ENCODE measurements at places on chromosomes 1 and 21.
A peak's percentile ranks its signal among the peaks of the same experiment; 100 is the strongest.

DNA sequence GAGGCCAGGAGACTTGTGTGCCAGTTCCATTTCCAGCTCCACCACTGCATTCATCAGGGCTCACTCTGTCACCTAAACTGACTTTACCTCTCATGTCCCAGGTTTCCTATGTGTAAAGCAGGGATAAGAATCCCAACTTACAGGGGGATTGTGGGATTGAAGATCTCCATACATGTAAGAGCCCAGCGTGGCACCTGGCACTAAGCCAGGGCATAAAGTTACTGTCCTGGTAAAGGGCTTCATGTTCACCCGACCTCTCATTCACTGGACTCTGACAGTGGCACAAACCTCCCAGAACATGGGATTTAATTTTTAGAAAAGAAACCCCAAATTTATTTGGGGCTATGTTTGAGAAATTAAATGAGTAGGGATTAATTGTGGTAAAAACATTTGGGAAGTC lies 8.9 kb upstream of the IGFN1 start:
- no peak for DNase-seq

DNA sequence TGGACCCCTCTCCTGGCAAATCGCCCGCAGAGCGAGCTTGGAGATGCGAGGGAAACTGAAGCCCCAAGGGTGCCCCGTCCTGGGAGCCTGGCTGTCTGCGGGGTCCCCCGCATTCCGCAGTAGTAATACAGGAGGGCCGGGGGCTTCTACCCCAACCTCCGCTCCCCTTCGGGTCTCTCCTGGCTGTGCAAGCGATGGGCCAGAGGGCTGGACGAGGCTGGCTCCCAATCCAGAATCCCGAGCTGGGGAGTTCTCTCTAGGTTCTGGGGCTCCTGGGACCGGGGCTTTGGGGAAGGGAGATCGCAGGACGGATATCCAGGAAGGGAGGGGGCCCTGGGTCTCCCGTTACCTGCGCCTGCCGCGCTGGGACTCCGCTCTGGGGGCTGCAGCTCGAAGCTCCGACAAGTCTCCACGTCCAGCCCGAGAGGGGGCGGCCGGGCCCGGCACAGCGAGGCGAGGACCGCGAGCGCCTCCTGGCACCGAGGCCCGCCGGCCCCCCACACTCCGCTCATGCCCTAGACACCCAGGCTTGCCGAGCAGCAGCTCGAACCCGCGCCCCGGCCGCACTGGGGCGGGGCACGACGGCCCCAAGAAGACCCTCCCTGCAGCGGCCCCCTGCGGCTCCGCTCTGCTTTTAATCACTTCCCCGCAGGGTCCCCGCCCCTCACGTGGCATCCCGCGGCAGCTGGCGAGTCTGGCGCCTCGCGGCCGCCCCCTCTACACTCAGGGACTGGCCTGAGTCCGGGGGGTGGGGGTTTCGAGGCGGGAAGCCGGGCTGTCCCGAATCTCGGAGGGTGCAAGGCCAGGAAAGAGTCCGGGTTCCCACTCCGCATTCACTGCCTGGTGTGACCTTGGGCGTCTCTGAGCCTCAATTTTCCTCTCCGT lies at the start of gene SYT6:
Gene SYT6 (minus strand): TSS at position 609 of the 885 bp plus-strand sequence. CDS start 97 bp downstream, at position 512.
- no peak for DNase-seq

- peak; percentile 26 for DNase-seq
These were observed 55.4 kb downstream of the MATN1 start for GRCh38 chr1:30668024-30668423.

DNA sequence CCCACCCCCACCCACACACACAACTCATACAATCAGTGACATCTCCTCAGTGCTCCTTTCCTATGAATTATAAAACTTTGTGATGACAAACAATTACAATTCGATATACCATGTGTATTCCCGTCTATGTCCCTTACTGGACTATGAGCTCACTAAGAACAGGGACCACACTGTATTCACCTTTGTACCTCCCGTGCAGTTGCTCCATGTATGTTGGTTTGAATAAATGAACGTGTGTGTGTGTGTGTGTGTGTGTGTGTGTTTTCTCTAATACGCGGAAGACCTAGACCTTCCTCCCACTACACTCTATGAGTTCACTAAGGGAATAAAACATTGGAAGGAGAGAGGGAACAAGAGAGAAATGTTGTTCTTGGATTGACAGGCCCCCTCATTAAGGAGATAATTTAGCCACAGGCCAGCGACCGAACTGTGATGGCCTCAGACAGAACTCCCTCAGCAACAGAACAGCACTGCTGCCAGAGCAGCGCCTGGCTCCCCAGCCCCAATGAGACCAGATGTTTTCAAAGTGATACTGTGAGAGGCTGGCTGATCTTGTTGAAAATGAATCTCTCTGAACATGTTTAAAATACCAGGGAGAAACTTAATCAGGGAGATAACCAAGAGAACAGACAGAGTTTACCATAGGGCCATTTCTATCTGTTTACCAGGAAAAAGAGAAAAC lies 21.7 kb downstream of the BCAR3 start:
- DNase-seq: no peak

GRCh38 chr1:186498695-186499389 lies 37.9 kb upstream of the PDC start:
- peak; percentile 59 for DNase-seq

DNA sequence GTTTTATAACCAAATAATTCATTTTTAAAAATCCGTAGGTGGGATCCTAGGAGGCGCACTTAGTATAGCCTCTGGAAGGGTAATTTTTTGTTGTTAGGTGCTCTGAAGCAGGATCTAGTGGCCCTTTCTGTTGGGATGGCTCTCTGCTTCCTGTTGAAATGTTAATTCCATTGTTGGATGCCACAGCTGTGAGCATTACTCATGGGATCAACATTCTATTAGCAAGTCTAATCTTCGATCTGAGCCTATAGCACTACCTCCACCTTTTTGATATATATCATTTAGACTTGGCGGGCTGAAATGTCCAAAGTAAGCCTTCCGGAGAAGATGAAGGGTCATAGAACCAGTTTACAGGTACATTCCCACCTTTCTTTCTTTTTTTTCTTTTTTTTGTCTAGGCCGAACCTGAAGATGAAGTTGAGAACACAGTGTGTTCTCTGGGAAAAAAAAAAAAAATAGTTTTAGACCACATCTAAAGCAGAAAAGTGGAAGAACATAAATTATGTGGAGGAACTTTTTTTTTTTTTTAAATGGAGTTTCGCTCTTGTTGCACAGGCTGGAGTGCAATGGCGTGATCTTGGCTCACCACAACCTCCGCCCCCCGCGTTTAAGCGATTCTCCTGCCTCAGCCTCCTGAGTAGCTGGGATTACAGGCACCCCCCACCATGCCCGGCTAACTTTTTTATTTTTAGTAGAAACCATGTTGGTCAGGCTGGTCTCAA lies 1.4 kb downstream of the CXADR start:
- DNase-seq: no peak

GRCh38 chr1:94045465-94046056 lies 75.4 kb downstream of the ABCA4 start:
- DNase-seq: peak; percentile 93
